Skeletal muscle cell (primary cell): ENCODE measurements at places on chromosomes 7 and 10.
A peak's percentile ranks its signal among the peaks of the same experiment; 100 is the strongest.

- no peak for DNase-seq
Observed at GRCh38 chr7:81611040-81611439, 158.8 kb downstream of the HGF start.

- DNase-seq = no peak
Observed at GRCh38 chr7:1345796-1346755, 113.2 kb downstream of the MICALL2 start.

DNA sequence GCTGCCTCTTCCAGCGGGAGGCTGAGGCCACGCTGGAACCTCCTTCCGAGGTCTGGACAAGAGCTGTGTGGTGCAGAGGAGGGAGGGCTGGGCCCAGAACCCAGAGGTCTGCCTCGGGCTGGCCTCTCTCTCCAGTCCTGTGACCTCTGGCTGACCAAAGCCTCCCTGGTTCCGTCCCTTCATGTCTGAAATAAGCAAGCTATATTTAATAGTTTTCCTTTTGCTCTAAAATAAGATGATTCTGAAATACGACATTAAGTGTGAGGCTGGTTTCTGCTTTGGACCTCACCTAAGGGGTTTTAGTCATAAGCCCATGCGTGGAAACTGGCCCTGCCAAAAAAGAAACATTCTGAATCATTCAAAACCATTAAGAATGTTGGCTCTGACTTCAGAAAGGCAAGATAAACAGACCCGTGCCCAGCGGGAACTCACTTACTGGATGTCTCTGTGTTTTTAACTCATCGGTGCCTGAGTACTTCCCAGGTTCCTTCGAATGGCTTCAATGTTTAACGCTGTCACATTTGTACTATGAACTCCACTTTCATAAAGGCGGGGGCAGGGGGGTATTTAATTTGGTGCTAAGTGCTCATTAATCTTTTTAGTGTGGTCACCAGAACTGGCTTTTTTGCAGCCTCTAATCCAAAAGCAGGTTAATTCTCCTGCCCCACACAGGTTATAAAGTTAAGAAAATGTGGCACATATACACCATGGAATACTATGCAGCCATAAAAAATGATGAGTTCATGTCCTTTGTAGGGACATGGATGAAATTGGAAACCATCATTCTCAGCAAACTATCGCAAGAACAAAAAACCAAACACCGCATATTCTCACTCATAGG is 157.5 kb upstream of the KLF14 start:
- peak; percentile 92 for DNase-seq

GRCh38 chr10:100995181-100995580 is 4.4 kb upstream of the LZTS2 start:
- no peak for DNase-seq

- no peak for DNase-seq
Observed at GRCh38 chr10:34966040-34966439, 124.1 kb downstream of the CUL2 start.

- DNase-seq = no peak
Observed at GRCh38 chr10:6843481-6843881, 263.4 kb upstream of the PRKCQ start.

DNA sequence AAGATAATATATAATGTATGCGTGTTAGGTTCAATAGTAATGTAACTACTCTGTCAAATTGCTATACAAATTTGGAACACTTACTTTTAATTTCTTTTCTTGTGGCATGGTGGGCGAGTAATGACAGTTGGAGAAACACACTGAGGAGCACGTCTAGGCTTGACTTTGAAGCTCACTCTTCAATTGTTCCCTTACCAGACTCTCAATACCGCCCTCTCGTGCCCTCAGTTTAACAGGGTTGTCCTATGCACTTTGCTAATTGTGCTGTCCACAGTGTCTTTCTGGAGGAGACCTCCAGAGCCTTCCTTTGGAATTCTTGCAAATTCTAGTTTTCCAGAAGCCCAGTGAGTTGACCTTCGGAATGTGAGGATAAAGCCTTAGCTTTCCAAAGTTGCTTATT is 107.2 kb upstream of the RELN start:
- no peak for DNase-seq

GRCh38 chr7:28411876-28412662 is at the start of gene CREB5:
Gene CREB5, plus strand, starts transcription at chr7:28412518. Its CDS starts 397 bp downstream, at chr7:28412915.
- DNase-seq = no peak

DNA sequence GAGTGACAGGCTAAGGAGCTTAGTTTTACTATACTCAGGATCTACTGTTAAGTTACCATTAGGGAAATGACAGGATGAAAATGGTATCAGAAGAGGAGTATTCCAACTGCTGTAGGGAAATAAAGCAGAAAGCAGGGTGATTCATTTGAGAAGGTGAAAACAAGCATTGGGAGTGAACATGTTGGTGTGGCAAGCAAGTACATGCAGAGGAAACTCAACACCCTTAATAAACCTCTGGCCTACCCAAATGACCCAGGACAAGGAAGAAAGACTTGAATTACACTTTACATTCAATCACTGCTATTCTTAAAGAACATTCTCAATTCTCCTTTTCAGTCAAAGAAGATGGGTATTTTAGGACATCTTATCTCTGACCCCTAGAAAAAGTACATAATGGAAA is 28.7 kb downstream of the ERLIN1 start:
- no peak for DNase-seq

DNA sequence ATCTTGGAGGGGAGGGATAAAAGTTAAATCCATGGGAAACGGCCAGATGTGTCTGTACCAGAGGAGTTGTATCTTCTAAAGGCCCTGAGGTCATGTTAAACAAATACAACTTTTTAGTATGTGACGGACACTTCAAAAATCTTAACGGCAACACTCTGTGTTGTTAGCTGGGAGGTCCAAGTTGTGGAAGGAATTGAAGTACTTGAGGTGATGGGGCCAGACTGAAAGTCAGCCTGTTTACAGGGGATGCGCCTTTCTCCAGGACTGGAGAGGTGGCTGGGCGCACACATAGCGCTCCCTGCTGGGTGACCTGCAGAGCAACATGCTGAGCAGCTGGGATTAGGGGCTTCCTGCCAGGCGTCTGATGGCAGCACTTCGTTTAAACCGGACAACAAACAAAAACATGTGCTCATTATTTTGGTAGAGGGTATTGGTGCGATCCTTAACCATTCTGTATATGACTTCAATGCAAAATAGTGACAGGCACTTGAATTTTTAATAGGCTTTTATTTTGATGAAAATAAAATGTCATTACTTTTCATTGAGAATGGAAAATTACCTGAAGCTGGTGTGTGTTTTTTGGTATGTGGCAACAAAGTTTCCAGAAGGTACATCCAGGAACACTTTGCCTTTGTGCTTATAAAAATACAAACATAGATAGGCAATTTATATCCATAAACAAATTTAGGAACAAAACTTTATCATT is 198.2 kb downstream of the MLLT10 start:
- peak; percentile 57 for DNase-seq

- DNase-seq = no peak
Observed at GRCh38 chr7:16350634-16351033, 70.7 kb downstream of the CRPPA start.

- no peak for DNase-seq
Observed at GRCh38 chr10:23530079-23530478, 91.2 kb downstream of the OTUD1 start.

GRCh38 chr7:45102785-45103712 is 8.4 kb downstream of the TBRG4 start:
- no peak for DNase-seq

GRCh38 chr7:42674541-42674940 is 237.3 kb downstream of the C7orf25 start:
- DNase-seq = no peak

- DNase-seq = no peak
Observed at GRCh38 chr7:31991406-31991805, 78.8 kb downstream of the PDE1C start.

DNA sequence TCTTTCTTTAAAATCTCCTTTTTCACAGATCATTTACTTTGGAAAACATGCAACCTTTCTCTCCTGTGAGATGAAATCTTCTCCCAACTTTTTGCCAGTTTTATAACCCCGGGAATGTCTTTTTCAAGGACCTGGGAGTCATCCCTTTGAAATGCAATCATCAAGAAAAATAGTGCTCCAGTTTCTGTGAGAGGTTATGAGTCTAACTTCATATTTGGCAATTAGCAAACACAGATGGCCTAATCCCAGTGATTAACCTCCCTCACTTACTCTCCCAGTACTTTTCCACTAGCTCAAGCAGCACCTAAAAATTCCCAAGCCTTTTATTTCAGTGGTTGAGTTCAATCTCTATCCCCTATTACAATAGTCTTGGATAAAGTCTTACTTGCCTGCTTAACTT is 185.8 kb upstream of the TMEM106B start:
- DNase-seq = no peak

DNA sequence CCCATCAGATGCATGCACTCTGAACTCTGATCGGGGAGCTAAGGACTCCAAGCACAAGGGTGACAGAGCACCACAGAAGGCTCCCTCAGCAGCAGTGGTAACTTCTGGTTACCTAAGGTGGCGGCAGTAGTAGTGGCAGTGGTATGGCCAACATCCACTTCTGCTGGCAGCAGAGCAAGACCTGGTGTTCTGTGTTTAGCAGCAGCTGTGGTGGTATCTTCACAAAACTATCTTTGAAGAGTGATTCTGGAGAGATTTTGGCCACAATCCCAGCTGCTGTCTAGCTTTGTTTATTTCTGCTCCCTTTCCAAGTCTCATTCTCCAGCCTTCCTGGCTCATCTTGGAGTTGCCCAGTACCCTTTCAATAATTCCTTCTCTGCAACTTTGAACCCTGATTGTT is 102.4 kb upstream of the LRGUK start:
- DNase-seq = no peak

- DNase-seq = no peak
Observed at GRCh38 chr10:59825932-59826331, 72.7 kb upstream of the MRLN start.

- no peak for DNase-seq
Observed at GRCh38 chr10:48192881-48193450, 81.5 kb downstream of the FRMPD2 start.

DNA sequence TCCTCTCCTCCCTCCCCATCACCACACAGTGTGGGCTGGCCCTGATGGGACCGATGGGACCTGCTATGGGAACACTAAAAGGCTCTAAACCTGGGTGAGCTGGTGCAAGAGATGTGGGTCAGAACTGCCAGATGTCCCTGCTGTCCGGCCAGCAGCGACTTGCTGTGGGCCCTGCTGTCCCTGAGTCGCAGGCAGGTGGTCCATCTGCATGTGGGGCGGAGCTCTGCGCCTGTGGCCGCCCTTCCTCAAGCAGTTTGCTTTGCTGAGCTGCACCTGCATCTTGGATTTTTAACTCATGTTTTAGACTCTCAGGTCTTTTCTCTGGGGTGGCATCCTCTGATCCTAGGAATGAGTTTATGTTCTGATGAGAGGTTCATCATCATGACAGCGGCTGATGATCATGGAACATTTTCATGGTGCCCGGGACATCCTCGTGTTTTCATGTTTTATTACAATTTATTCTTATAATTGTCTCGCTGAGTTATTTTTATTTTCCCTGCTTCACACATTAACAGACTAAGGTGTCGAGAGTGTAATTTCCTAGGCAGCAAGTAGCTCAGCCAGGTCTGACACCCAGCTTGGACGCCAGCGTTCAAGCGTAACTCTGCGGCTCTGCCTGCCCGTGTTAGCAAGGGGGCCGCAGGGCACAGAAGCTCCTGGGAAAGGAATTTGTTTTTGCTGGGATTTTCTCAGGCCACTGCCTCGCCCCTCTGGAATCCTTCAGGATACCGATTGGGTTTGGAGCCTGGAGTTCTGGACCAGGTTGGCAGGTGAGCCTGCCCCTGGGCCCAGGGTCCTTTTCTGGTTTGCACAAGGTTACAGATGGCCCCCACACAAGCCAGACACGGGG is 615.2 kb upstream of the FOXK1 start:
- no peak for DNase-seq

DNA sequence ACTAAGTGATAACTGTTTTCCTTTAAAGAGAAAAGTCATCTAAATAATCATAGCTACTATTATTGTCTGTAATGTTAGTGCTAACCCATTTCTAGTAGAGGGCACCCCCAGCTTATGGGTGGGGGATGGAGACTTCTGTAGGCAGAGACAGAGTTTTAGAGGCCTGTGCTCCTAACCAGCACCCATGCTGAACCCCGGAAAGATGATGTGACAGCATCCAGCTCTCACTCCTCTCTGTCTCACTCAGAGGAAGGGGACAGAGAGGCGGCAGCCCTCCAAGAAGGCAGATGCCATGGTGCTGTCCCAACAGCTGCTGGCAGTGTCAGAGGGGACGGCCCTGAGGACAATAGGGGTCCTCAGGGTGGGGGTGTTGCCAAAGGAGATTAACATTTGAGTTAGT is 74.4 kb upstream of the PRLHR start:
- no peak for DNase-seq

GRCh38 chr10:18085855-18086254 is 54.4 kb upstream of the CACNB2 start:
- no peak for DNase-seq

DNA sequence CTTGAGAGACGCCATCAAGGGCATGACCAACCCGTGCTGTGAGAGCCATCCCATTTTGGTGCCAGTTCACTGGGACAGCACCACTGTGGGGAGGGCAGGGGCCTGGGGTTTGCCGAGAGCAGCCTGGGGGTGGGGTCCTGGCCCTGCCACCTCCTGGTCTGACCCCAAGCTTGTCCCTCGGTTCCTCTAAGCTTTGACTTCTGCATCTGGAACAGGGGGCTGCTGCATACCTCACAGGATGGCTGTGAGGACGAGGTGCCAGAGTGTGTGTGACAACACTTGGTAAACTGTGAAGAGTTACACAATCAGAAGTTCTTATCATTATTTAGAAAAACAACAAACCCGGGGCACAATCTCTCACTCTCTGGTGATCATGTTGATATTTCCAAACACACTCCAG is 89.9 kb downstream of the CRTAC1 start:
- DNase-seq = no peak

- no peak for DNase-seq
Observed at GRCh38 chr10:117363028-117363427, 12.2 kb downstream of the PDZD8 start.

DNA sequence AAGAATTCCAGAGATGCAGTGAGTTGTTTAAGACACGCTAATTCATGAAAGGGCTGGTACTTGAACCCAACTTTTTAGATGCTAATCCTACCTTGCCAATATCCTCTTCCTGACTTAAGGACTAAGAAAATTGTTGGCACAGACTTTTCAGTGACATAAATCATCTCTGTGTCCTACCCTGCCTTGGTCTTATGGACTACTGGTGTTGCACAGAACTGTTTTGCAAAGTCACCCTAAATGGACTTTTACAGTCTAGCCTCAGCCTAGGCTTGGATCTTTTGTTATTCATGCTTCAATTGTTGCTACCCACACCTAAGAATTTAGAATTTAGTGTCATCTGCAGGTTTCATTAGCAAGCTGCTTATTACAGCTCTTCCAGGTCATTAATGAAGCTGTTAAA is 112.7 kb downstream of the SORCS1 start:
- no peak for DNase-seq

DNA sequence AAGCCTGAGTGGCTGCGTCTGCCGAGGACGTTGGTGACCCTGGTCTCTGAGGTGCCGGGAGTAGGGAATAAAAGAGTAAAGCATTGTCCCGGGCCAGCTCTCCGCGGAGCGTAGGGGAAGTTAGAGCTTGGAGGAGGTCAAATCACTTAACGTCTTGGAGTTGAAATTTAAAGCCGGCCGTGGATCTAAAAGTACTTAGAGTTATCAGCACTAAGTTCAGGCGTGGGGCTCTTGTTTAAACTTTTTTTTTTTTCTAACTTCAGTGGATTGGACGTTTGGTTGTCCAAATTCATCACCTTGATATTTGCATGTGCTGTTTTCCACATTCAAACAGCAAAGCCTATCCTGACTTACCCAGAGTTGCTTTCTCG is 700 bp downstream of the NIPSNAP2 start:
- no peak for DNase-seq
